ENCODE measurements at places on chromosomes 6 and 20.
A peak's percentile ranks its signal among the peaks of the same experiment; 100 is the strongest.

DNA sequence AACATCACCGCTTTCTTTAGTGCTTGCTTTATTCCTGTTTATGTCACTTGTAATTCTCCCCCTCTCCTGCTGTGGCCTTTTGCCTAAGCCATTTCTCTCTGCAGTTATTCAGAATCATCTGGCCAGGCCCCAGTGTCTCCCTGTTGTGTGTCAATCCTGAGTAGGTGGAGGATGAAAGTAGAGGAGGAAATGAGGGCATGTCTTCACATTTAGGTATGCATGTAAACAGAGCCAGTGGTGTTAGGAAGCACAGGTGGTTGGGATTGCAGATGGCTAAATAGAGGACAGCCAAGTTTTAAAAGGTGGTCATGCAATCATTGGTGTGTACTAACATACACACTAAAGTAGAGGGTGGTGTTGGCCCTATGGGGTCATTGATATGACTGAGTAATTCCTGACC lies 5.2 kb downstream of the PRSS35 start:
- no peak for DNase-seq

- DNase-seq: peak; percentile 72
Measured at GRCh38 chr6:20840675-20841074, 306.4 kb downstream of the CDKAL1 start.

- peak; percentile 57 for DNase-seq
Measured at GRCh38 chr6:117483004-117483644, 650 bp downstream of the DCBLD1 start.

GRCh38 chr6:132446141-132446854 lies 45.0 kb upstream of the MOXD1 start:
- no peak for DNase-seq

GRCh38 chr6:111486921-111487320 lies 3.9 kb upstream of the REV3L start:
- peak; percentile 24 for DNase-seq

DNA sequence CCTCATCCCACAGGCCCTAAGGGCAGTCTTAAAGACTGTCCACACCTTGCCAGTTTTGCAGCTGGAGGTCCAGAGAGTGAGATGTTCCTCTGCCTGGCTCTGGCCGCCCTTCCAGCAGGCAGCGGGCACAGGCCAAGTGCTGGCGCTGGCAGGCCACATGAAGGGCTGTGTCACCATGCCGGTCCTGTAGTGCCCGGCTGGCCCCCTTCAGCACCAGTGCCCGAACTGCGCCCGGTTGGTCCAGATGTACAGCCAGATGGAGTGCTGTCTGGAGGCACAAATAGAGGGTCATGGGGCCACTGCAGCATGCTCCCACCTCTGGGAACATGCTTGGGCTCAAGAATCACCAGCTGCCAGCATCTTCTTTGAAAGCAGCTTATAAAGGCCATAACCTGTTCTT lies 3.8 kb downstream of the NFKBIE start:
- DNase-seq: no peak

DNA sequence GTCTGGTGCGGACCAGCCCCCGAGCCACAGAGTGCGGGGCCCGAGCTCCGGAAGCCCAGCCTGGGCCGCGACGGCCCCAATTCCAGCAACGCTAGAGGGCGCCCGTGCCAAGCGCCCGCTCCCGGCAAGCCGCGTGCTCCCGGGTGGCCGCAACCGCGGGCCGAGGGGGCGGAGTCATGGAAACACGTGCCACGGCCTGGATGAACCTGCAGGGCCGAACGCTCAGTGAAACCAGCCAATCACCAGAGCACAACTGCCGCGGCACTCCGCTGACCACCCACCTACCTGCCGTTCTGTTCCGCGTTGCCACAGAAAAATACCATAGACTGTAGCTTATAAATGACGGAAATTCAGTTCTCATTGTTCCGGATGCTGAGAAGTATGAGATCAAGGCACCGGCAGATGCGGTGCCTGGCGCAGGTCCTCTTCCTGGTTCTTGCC lies 85.7 kb upstream of the FOXC1 start:
- DNase-seq: peak; percentile 64

GRCh38 chr6:28711788-28712341 lies 186.2 kb downstream of the GPX5 start:
- DNase-seq: peak; percentile 95

- DNase-seq: no peak
Measured at GRCh38 chr6:26385734-26386125, 2.8 kb downstream of the BTN2A2 start.

DNA sequence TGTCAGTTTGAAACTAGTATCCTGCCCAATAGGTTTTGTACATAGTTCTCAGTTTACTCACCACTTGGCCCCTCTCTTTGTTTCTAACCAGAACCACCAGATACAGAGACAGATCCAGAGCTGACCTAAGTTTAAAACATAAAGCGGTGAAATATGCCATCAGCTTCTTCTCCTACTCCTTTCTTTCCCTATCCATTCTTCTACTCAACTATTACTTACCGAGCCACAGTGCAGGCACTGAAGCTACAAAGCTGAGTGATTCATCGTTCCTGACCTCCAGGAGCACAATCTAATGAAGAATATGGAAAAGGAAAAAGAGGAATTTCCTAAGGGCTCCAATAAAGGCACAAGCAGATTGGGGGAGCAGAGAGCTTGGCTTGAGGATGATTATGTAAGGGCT lies 286.0 kb downstream of the FOXC1 start:
- no peak for DNase-seq

GRCh38 chr20:41072915-41073314 lies 44.3 kb downstream of the TOP1 start:
- no peak for DNase-seq
